ENCODE measurements at places on chromosomes 3 and 15. TPM values are rescaled to one million over a fixed set of nuclear protein-coding genes. Genes with fewer than 3 reads are reported as not detected.
A peak's percentile ranks its signal among the peaks of the same experiment; 100 is the strongest.

SLC38A3 gene
- total RNA-seq = 11.4 TPM

C3orf22 gene
- not detected for total RNA-seq

GOLGA6L4 gene
- total RNA-seq = 1.5 TPM

PDZRN3 gene
- total RNA-seq = 143 TPM

ALPK3 gene
- total RNA-seq = 258 TPM

FBXW12 gene
- total RNA-seq = not detected

CLPX gene
- 67.6 TPM for total RNA-seq

CAMK2N2 gene
- total RNA-seq = not detected

ROBO2 gene
- total RNA-seq = not detected

KNG1 gene
- total RNA-seq = 0.92 TPM

CCR2 gene
- 0.76 TPM for total RNA-seq

C3orf85 gene
- not detected for total RNA-seq

GRCh38 chr3:185561374-185561943 lies 9.1 kb upstream of the LIPH start:
- DNase-seq = no peak
- peaks cover 3% of the 10 kb centered on the region for H3K4me1 ChIP-seq
- no peaks in the 10 kb centered on the region for H3K36me3 ChIP-seq
- H3K4me3 ChIP-seq = no peak overlapping the region
- no peaks in the 10 kb centered on the region for H3K27me3 ChIP-seq
- H3K27ac ChIP-seq = no peak overlapping the region

GRCh38 chr3:66860771-66861170 lies 137.3 kb upstream of the KBTBD8 start:
- H3K4me3 ChIP-seq = no peak overlapping the region
- no peak for DNase-seq
- H3K36me3 ChIP-seq = no peaks in the 10 kb centered on the region
- H3K4me1 ChIP-seq = no peaks in the 10 kb centered on the region
- H3K27me3 ChIP-seq = no peaks in the 10 kb centered on the region

DNA sequence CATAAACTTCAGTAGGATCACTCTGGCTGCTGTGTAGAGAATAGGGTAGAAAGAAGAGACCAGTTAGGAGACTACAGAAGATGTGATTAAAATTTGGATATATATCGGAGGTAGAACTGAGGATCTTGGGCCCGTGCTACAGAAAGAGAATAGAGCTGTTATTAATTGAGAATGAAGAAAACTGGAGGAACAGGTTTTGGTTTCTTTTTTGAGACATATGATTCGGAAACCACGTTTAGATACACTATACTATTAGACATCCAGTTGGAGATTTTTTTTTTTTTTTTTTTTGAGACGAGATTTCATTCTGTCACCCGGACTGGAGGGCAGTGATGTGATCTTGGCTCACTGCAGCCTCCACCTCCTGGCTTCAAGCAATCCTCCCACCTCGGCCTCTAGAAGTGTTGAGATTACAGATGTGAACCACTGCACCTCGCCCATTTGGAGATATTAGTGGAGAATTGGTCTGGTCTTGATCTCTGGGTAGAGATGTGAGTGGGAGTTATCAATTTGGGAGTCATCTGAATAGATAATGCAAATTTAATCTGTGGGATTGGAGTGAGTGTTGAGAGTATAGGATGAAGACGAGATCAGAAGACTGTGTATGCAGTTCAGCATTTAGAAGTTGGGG lies 50.9 kb downstream of the TCF12 start:
- peaks cover 37% of the 10 kb centered on the region for H3K4me1 ChIP-seq
- no peaks in the 10 kb centered on the region for H3K36me3 ChIP-seq
- no peak overlapping the region for H3K4me3 ChIP-seq
- H3K27ac ChIP-seq = no peak overlapping the region

GRCh38 chr15:34753236-34753894 lies 1.4 kb downstream of the GJD2 start:
- no peak for DNase-seq
- H3K27ac ChIP-seq = no peak overlapping the region
- peaks cover 63% of the 10 kb centered on the region for H3K27me3 ChIP-seq
- no peak overlapping the region for H3K4me3 ChIP-seq
- peaks cover 6% of the 10 kb centered on the region for H3K4me1 ChIP-seq

DNA sequence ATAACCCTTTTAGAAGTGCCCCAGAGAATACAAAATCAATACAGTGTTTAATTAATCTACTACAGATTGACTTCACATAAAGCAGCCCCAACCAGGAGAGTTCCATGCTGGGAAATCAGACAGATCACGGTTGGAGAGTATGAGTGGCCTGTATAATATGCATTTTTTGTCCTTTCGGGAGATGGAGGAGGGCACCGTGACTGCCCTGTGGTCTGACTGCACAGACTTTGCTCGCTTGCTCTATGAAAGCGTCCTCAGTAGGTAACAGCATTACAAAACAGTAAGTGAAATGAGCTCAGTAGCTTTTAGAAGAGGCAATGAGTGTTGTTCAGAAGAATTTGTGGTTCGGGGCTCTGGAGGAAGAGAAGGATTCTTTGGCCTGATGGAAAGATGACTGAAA lies 34.2 kb upstream of the SKIL start:
- no peak overlapping the region for H3K4me3 ChIP-seq
- H3K36me3 ChIP-seq = no peaks in the 10 kb centered on the region
- no peak for DNase-seq
- no peaks in the 10 kb centered on the region for H3K4me1 ChIP-seq
- no peak overlapping the region for H3K27ac ChIP-seq

- H3K4me3 ChIP-seq = no peak overlapping the region
- no peaks in the 10 kb centered on the region for H3K36me3 ChIP-seq
- no peaks in the 10 kb centered on the region for H3K27me3 ChIP-seq
- no peak overlapping the region for H3K27ac ChIP-seq
- no peaks in the 10 kb centered on the region for H3K4me1 ChIP-seq
- no peak for DNase-seq
Measured at GRCh38 chr3:22565393-22565792, 637.7 kb upstream of the UBE2E2 start.

DNA sequence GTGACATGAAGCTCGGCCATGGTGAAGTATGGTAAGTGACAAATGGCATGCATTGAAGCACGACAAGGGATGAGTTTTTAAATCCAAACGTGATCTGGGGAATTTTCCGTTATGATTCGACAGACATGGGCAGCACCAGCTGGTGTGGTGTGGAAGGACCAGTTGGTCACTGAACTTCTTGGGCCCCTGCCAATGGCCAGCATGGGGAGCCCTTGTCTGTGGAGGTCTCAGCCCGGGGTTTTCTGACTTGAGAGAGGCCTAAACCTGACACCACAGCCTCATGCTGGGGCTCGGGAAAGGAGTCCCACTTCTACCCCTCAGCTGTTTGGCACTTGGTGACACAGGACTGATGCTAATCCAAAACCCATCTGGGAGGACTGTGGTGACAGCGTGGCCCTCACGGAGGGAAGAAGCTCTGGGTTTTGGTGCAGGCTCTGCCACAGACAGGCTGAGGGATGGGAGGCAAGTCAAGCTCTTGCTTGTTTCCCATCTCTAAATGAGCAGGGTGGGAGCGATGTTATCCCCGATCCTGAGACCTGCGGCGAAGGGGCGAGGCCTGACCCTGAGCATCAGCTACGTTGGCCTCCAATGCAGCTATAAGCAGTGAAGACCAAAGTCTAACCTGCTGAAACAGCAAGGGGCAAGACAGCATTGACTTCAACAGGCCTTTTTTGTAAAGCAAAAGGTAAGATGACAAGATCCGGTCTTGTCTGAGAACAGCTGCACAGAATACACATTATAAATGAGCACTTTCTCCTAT lies 69.5 kb downstream of the ATP1B3 start:
- H3K4me3 ChIP-seq = no peak overlapping the region
- H3K27ac ChIP-seq = no peak overlapping the region
- DNase-seq = no peak
- H3K4me1 ChIP-seq = no peaks in the 10 kb centered on the region
- peaks cover 9% of the 10 kb centered on the region for H3K36me3 ChIP-seq

GRCh38 chr15:85389772-85390171 lies 9.4 kb downstream of the AKAP13 start:
- DNase-seq = no peak
- peak overlapping the region; percentile 52 for H3K27ac ChIP-seq
- no peak overlapping the region for H3K4me3 ChIP-seq
- H3K27me3 ChIP-seq = no peaks in the 10 kb centered on the region
- H3K4me1 ChIP-seq = peaks cover 80% of the 10 kb centered on the region

- H3K27ac ChIP-seq = peak overlapping the region; percentile 73
- no peaks in the 10 kb centered on the region for H3K36me3 ChIP-seq
- no peak for DNase-seq
- H3K27me3 ChIP-seq = no peaks in the 10 kb centered on the region
Measured at GRCh38 chr15:85361323-85361722, 19.1 kb upstream of the AKAP13 start.

DNA sequence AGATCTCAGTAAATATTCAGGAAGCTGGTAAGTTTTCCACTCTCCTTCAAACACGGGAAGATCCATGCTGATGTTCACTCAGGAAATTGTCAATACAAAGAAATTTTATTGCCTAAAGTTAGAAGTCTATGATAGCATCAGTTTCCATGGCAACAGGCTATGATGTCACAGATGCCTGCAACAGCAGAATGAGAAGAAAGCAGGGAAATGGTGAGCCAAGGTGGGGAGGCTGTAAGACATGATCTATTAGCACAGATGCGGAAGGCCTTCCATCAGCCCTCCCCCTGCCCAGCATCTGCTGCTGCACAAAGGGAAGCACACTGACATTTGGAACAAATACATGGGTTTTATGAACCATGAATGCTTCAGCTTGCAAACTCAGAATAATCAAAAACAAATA lies 28.6 kb downstream of the EPHB1 start:
- H3K27me3 ChIP-seq = no peaks in the 10 kb centered on the region
- no peaks in the 10 kb centered on the region for H3K36me3 ChIP-seq
- DNase-seq = no peak
- no peak overlapping the region for H3K27ac ChIP-seq
- no peaks in the 10 kb centered on the region for H3K4me1 ChIP-seq

GRCh38 chr15:41276831-41277230 lies 45.8 kb downstream of the CHP1 start:
- DNase-seq = no peak
- H3K4me1 ChIP-seq = no peaks in the 10 kb centered on the region
- H3K36me3 ChIP-seq = peaks cover 76% of the 10 kb centered on the region
- H3K4me3 ChIP-seq = no peak overlapping the region

GRCh38 chr15:78058401-78058935 lies 19.0 kb downstream of the TBC1D2B start:
- H3K36me3 ChIP-seq = no peaks in the 10 kb centered on the region
- no peak overlapping the region for H3K4me3 ChIP-seq
- H3K4me1 ChIP-seq = peaks cover 26% of the 10 kb centered on the region

- DNase-seq = peak; percentile 72
- H3K27me3 ChIP-seq = no peaks in the 10 kb centered on the region
- peak within 1 kb of the TSS; percentile 66 for H3K4me3 ChIP-seq
- peak within 1 kb of the TSS; percentile 57 for H3K27ac ChIP-seq
Measured at GRCh38 chr15:99104788-99105513, at the start of gene SYNM. SYNM (plus strand) TSS chr15:99105080; CDS start chr15:99105200, 120 bp downstream.
